Peyer's patch (tissue), 4 donors: ENCODE measurements at places on chromosomes 1 and 21.

GRCh38 chr1:180211156-180211859 lies 18.8 kb upstream of the LHX4 start:
- DNase-seq, result no peak

GRCh38 chr1:169466259-169467230 lies 19.2 kb downstream of the SLC19A2 start:
- no peak for DNase-seq

GRCh38 chr1:153032677-153033308 lies 1.8 kb downstream of the SPRR1B start:
- DNase-seq, result no peak

DNA sequence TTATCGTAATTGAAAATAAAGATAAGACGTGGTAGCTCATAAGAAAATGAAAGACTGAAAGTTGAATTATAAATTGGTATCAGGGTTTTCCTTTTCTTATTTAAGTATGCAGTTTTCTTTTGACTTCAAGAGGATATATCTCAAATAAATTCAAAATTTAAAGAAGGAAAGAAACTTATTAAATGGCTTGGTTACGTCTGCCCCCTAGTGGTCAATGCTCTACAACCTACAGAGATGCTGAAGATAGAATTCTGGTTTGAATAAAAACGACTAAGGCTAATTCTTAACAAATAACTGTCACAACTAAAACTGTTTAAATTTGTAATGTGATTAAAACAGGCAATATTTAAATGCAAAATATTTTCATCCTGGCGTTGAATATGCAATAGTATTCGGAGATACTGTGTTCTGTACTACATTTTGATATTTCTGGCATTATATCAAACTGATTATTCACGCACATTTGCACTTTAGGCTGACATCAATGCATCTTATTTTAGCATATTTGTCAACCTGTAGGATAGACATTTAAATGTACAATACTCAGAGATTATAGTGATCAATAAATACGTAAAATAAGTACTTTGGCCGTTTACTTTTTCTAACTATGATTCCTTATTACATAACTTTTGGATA lies 26.8 kb downstream of the IFI44 start:
- no peak for DNase-seq

GRCh38 chr1:22936681-22937080 lies 36.0 kb downstream of the LACTBL1 start:
- DNase-seq, result peak; percentile 21

DNA sequence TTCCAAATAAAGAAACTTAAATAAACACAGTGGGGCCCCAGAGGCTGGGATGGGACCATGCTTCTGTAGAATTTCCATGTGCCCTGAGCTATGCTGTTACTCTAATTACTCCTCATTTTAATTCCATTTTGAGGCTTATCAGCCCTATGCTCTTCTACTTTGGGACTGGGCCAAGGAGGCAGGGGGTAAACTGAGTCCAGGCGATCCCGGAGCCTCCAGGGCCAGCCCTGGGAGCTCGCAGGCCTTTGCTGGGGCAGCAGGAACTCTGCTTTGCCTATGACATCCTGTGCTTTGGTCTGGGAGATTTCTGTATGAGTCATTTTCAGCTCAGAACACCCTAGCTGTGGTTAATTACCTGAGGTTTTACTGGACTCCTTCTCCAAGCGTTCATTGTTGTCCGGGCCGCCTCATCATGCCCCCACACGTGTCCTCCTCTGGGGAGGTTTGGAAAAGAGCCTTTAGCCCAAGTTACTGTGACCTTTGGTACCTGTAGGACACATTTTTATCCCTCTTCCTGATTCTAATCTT lies 95.7 kb downstream of the RHOU start:
- DNase-seq, result no peak

DNA sequence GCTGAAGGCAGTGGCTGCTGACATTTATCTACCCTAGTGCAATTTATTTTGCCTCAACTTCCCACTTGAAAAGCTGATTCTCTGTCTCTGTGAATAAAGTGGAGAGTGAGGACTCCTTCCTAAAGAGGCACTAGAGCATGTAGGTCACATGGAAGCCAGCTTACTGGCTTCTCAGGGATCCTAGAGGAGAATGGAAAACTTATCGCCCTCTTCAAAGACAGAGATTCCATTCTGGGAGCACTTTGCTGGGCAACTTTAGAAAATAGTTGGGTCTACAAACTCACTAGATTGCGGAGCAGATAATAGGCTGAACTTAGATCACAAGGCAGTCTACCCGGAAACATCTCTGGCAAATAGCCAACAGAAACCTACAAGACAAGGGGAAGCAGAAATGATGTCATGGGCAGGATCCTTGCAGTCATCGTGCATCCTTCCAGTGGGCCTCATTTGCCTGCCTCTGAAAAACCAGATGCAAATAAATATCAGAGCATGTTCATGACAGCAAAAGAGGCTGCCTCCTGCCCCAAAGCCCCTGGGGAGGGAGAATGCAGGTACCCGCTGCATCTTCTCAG lies 104.8 kb upstream of the BARHL2 start:
- no peak for DNase-seq

DNA sequence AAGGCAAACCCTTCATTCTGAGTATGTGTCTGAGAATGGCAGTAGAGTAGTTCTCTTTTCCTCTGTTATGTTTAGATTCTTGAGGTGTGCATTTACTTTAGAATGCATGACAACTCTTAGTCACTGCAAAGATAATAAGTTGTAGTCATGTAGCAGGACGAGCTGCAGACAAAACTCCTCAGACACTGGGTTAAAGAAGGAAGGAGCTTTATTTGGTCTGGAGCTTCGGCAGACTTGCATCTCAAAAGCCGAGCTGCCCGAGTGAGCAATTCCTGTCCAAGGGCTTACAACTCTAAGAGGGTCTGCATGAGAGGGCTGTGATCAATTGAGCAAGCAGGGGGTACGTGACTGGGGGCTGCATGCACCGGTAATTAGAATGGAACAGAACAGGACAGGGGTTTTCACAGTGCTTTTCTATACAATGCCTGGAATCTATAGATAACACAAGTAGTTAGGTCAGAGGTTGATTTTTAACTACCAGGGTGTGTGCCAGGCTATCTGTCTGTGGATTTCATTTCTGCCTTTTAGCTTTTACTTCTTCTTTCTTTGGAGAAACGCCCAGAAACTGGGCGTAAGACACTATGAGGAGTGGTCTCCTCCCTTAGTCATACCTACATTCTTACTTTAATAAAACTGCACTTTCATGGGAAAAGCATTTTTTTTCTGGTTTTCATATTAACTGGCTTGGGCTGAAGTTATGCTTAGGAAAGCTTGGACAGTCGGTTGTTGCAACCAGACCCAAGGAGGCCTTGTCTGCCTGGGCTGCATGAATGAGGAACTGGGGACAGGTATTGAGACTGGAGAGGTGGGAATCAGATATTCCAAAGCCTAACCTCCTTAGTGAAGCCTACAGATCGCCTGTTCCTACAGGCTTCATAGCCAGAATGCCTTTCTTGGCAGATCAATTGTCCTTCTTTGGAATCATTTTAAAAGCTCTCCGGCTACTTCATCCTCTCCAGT lies 115.1 kb downstream of the RHOU start:
- no peak for DNase-seq

GRCh38 chr1:17564458-17565393 lies 25.2 kb downstream of the ARHGEF10L start:
- no peak for DNase-seq

GRCh38 chr1:235266325-235266724 lies 61.7 kb downstream of the ARID4B start:
- DNase-seq, result no peak

- no peak for DNase-seq
Observed at GRCh38 chr1:165408518-165408917, 36.4 kb downstream of the RXRG start.

DNA sequence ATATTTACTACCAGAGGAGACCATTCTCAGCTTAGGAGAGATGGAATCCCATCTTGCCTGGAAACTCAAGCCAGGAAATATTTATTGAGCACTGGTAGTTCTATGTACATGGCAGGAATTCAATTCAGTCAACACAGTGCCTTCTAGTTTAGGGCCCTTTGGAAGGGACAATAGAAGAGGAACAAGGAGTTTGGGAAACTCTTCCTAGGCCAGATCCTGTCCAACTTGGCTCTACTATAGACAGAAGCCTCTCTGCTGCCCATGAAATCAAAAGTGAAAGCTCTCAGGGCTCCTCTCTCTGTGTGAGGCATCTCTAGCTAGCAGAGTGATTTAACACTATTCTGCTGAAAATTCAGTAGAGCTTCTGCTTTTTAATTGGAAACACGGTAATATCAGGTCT lies 244.6 kb upstream of the MAP1LC3C start:
- DNase-seq, result no peak

GRCh38 chr1:151311589-151312331 lies 15.5 kb downstream of the PI4KB start:
- peak; percentile 22 for DNase-seq

DNA sequence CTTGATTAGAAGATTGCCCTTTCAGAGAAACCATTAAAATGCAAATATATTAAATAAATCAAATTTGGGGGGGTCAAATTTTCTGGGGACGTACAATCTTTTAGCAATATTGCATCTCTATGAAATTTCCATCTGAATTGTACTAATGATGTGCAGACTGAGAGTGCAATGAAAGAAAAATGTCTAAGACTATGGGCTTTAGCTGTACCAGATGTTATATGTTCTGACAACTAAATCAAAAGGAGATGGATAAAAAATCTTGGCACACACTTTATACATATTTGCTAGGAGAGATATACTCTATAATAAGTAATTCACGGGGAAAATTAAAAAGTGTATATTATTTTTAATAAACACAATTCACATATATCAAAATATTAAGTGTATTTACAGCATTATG lies 13.0 kb upstream of the PLPPR5 start:
- DNase-seq, result no peak

GRCh38 chr1:8753736-8754135 lies 63.7 kb downstream of the RERE start:
- no peak for DNase-seq

DNA sequence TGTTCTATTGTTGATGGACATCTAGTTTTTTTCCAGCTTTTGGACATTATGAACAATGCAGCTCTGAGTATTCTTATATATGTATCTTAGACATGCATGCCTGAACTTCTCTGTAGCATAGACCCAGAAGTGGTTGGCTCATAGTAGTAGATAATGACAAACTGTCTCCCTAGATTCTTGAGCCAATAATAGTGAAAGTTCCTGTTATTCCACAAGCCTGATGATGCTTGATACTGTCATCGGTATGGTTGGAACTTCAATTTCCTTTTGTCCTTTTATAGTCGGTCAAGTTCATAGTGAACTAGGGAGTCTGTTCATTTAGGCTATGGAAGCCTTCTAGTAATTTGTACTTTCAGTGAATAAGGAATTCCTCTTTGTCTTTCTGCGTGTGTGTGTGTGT lies 56.8 kb downstream of the MTR start:
- DNase-seq, result no peak

- no peak for DNase-seq
Observed at GRCh38 chr1:45403298-45403697, 63.1 kb upstream of the MUTYH start.

GRCh38 chr21:26964170-26964778 lies 2.6 kb downstream of the ADAMTS5 start:
- peak; percentile 56 for DNase-seq

GRCh38 chr21:31948676-31949075 lies 75.9 kb downstream of the HUNK start:
- no peak for DNase-seq

GRCh38 chr21:27813750-27814149 lies 846.9 kb upstream of the ADAMTS5 start:
- no peak for DNase-seq

DNA sequence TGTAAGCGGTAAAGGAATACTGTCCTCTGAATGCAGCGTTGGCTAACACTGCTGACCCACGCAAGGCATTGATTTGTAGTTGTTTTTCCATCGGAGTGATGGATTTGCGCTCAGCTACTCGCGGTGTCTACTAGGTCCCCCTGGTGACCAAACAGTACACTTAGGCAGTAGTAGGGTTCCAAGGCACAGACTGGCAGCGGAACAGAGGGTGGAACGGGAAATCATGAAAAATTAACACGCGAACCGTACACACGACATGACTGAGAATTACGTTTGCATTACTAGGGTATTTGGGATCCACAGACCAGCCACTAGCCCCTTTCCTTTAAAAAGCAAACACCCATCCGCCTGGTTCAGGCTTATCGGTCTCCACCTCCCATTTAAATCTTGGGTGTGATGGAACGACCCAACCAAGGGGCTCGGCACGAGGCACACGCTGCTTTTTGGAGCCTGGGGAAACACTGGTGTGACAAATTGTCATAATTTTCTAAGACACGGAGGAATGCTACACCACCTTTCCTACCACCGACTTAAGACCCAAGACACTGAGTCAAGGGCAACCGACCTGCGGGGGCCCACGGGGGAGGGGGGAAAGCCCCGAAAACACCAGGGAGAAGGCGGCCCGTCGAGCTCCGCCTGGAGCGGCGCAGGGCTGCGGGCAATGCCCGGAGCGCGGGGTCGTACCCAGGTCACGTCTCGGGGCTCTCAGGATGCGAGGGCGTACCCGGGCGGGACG lies 699 bp downstream of the DIPK1A start:
- DNase-seq, result peak; percentile 65

- DNase-seq, result no peak
Observed at GRCh38 chr1:36115200-36115669, 9.8 kb downstream of the COL8A2 start.
